ENCODE measurements at places on chromosomes 12 and 14.

DNA sequence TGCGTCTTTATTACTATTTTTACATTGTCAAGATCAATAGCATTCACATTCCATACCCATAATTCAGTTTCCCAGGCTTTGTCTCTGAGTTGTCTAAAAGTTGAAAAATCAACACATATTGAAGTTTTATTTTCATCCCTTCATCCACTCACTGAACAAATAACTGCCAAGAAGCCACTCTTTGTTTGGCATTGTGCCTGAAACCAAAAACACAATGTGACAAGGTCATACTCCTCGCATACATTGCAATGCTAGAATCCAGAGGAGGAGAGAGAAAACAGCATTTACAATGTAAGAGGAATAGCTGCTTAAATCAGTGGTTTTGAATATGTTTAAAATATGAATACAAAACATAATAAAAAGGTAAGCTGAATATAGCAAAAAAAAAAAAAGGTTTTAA is 71.8 kb downstream of the CCDC60 start:
- no peak for DNase-seq

- DNase-seq: no peak
These were observed 270.8 kb upstream of the BTG1 start for GRCh38 chr12:92416385-92416812.

- DNase-seq: peak; percentile 18
These were observed 26.8 kb upstream of the DAAM1 start for GRCh38 chr14:59161561-59162175.

- DNase-seq: no peak
These were observed 40.4 kb downstream of the BMP4 start for GRCh38 chr14:53916239-53916638.

GRCh38 chr12:26496170-26496569 is 300.8 kb downstream of the SSPN start:
- DNase-seq: no peak

GRCh38 chr14:104069541-104069940 is 16.0 kb upstream of the ASPG start:
- no peak for DNase-seq

DNA sequence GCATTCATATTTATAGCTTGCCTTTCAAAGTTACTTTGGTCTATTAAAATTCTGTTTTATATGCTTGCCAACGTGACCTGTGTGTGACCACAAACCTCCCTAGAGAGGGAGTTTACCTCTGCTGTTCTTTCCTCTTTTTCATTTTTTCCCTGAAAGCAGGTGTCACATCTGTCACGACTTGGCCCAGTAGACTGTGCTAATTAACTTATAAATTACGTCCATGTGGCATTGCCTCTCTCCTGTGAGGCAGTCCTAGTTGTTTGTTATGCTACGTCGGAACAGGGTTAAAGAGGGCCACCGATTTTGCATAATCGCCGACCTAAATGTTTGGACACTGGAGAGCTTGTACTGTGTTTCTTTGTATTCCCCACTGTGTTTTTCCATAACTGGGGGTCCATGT is 343.9 kb upstream of the FLRT2 start:
- no peak for DNase-seq

- DNase-seq: no peak
These were observed 35.8 kb downstream of the FBXO33 start for GRCh38 chr14:39396448-39396847.

GRCh38 chr12:57546438-57547287 is at the start of gene DCTN2:
DCTN2 (minus strand) TSS chr12:57547192; CDS start chr12:57547063, 129 bp downstream.
- DNase-seq: peak; percentile 98

- peak; percentile 92 for DNase-seq
These were observed 11.8 kb upstream of the OR6S1 start for GRCh38 chr14:20652996-20653975.

DNA sequence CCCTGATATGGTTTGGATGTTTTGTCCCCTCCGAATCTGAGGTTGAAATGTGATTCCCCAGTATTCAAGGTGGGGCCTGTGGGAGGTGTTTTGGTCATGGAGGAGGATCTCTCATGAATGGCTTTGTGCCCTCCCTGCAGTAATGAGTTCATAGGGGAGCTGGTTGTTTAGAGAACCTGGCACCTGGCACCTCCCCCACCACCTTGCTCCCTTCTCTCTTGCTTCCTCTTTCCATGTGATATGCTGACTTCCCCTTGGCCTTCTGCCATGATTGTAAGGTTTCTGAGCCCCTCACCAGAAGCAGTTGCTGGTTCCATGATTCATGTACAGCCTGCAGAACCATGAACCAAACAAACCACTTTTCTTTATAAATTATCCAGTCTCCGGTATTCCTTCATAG is 32.6 kb downstream of the CD163L1 start:
- DNase-seq: no peak

- DNase-seq: peak; percentile 84
These were observed 29.1 kb downstream of the NFYB start for GRCh38 chr12:104108755-104109445.

All from activated CD4-positive, alpha-beta T cell treated with anti-CD3 and anti-CD28 coated beads, Interleukin-2, Interleukin-4, amounts not matched to agents 100 ng/mL and 50 ng/mL, durations not matched to agents 16 hours and 8 hours (primary cell).